ENCODE measurements at places on chromosomes 4 and X. TPM values are rescaled to one million over a fixed set of nuclear protein-coding genes. Genes with fewer than 3 reads are reported as not detected.
A peak's percentile ranks its signal among the peaks of the same experiment; 100 is the strongest.

VCX3A gene
- total RNA-seq, result 0.63 TPM

- no peak overlapping the region for H3K4me3 ChIP-seq
- H3K4me1 ChIP-seq, result peaks cover 1% of the 10 kb centered on the region
- no peak overlapping the region for H3K27ac ChIP-seq
- H3K36me3 ChIP-seq, result no peaks in the 10 kb centered on the region
- DNase-seq, result no peak
Measured at GRCh38 chrX:65581661-65582339, 47.2 kb upstream of the LAS1L start.

- H3K4me1 ChIP-seq, result peaks cover 46% of the 10 kb centered on the region
- H3K27ac ChIP-seq, result peak overlapping the region; percentile 91
- peaks cover 5% of the 10 kb centered on the region for H3K36me3 ChIP-seq
- peak; percentile 81 for DNase-seq
Measured at GRCh38 chr4:3342182-3342854, 49.5 kb downstream of the RGS12 start.

GRCh38 chrX:103513067-103513466 lies 6.2 kb downstream of the RAB40A start:
- peaks cover 10% of the 10 kb centered on the region for H3K4me1 ChIP-seq
- H3K36me3 ChIP-seq, result no peaks in the 10 kb centered on the region
- no peak for DNase-seq
- H3K4me3 ChIP-seq, result no peak overlapping the region
- no peak overlapping the region for H3K27ac ChIP-seq
- no peaks in the 10 kb centered on the region for H3K27me3 ChIP-seq

- peaks cover 23% of the 10 kb centered on the region for H3K4me1 ChIP-seq
- no peaks in the 10 kb centered on the region for H3K27me3 ChIP-seq
- H3K4me3 ChIP-seq, result no peak overlapping the region
- H3K36me3 ChIP-seq, result no peaks in the 10 kb centered on the region
- no peak overlapping the region for H3K27ac ChIP-seq
Measured at GRCh38 chr4:29653221-29653620, 1066.9 kb upstream of the PCDH7 start.
